ENCODE measurements at places on chromosomes 5 and 9.

DNA sequence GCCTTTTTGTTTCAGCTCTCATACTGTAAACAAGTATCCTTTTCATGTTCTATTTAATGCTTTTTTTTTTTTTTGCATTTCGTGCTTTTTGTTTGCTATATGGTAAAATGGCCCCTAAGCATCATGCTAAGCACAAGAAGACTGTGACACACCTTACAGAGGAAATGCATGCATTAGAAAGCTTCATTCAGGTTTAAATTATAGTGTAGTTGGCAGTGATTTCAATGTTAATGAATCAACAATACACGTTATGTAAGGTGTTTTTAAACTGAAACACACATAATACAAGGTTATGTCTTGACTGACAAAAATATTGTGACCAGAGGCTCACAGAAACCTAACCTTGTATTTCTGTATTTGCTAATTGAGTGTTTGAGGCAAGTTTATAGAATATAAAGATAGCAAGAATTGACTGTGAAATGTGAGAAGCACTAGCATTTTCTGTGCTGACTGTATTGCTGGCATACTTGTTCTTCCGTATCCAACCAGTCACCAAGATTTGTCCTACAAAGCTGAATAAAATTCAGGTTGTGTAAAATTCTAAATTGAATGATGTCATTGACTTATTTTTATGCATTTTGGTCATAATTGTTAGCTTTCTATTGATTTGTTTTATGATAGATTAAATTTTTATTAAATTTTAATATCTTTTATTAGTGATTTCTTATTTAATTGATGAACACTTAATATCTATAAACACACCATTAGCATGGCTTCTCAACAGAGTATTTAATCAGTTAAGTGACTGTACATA lies 4.1 kb downstream of the CFAP95 start:
- DNase-seq, result no peak

GRCh38 chr5:98749046-98749445 lies 24.4 kb upstream of the RGMB start:
- no peak for DNase-seq

GRCh38 chr5:171336521-171337209 lies 27.6 kb downstream of the TLX3 start:
- no peak for DNase-seq

- no peak for DNase-seq
Measured at GRCh38 chr5:170486371-170486770, 17.4 kb upstream of the KCNIP1 start.

DNA sequence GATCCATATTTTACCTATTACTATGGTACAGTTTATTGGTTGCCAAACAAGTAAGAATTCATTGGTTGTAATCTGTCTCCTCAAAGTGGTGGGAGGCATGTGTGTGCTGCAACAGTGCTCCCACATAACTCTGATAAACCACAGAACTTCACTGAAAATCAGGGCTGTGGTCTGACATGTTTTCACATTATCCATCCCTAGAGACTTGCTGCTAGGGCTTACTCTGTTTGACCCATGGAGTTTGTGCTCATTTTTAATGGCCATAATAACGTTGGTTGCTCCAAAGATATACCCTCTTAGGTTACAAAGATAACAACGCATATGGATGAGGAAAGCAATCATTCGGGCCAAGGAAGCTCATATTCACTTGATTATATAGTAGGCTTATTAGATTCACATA lies 37.0 kb downstream of the HACD4 start:
- DNase-seq, result no peak

GRCh38 chr9:113635586-113635985 lies 172.1 kb downstream of the RGS3 start:
- no peak for DNase-seq

DNA sequence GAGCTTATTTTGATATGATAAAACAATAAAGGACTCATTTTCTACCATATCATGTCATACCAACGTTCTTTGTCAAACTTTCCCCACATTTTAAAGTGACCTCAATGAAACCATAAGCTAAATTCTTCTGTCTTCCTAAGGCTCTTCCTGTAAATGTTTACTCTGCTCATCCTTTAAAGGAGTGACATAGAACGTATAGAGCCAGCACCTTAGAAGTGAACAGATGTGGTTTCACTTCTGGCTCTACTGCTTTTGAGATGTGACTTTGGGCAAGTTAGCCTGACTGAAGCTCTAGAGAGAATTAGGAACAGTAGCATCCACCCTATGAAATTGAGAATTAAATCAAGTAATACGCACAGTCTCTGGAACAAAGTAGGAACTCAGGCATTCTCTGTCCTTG lies 24.1 kb downstream of the SAR1B start:
- no peak for DNase-seq

- no peak for DNase-seq
Measured at GRCh38 chr5:176809544-176810080, 747 bp upstream of the UNC5A start.

GRCh38 chr5:10130881-10131280 lies 118.8 kb downstream of the ATPSCKMT start:
- no peak for DNase-seq

DNA sequence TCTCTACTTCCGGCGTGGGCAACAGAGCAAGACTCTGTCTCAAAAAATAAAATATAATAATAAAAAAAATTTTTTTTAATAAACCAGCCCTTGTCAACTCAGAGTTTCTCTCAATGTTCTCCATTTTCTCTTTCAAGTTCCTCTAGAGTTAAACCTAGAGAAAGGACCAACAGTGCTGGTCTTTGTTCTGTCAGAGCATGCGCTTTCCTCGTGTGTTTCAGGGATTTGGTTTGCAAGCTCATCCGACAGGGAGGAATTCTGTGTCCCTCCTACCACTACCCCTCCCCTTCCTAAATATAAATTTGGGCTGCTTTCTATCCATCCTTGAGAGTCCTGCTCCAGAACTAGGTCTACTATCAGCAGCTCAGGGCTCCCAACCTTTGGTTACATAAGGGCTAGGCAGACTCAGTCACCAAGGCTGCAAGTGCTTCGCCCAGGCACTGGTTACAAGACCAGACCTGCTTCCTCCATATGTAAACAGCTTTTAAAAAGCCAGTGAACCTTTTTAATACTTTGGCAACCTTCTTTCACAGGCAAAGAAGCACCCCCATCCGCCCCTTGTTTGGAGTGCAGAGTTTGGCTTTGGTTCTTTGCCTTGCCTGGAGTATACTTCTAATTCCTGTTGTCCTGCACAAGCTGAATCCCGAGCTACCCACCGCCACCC lies 13.5 kb downstream of the SETX start:
- no peak for DNase-seq

- DNase-seq, result no peak
Measured at GRCh38 chr5:155050384-155051019, 36.9 kb downstream of the KIF4B start.

DNA sequence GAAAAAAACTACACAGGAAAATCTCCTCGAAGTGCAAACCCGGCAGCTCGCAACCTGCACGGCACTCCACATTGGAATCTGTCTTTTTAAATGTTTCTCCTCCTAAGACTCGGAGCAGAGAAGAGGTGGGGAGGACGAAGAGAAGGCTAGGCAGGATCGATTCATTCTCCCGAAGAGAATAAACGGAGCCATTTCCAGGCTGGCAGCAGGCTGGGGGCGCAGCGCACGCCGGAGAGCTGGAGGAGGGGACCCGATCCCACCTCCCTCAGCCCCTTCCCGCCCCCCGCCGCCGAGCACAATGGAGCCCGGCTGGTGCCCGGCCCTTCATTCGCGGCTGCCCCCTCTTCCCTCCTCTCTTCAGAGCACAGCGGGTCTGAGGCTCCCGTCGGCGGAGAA lies 628 bp downstream of the HOMER1 start:
- no peak for DNase-seq

- no peak for DNase-seq
Measured at GRCh38 chr5:168328814-168329213, 37.4 kb downstream of the WWC1 start.

- no peak for DNase-seq
Measured at GRCh38 chr5:30768056-30768690, 425.3 kb upstream of the CDH6 start.

DNA sequence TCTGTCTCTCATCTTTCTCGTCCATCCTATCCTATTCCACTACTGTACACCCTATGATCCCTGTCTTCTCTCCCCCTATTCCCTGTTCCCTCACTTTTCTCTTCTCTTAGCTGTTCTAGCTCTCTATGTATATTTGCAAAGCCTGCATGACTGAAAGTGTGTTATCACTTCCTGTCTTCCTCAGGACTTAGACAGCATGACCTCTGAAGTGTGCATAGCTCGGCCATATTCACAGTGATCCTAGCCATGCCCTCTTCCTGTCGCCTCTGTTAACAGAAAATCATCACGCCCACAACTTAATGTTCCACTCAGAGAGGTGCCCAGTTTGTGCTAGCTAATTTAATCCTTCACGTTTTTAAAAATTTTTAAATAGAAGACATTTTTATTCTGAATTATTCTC lies 35.8 kb upstream of the CDH6 start:
- no peak for DNase-seq

DNA sequence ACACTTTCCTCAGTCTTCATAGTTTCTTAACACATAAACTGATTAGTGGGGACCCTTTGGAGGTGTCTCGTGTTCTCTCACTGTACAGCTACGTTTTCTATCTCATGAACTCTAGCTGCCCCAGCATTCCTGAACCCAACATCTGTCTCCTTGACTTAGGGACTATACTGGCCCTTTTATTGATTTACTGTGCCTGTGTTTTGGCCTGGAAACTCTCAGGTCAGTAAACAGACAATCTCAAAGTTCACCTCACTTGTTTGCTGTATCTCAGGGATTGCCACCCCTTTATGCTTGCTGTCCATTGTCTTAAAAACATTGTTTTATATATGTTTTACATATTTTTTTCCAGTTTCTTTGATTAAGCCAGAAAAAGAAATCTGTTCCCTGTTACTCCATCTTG lies 222.8 kb downstream of the FAM170A start:
- DNase-seq, result no peak

DNA sequence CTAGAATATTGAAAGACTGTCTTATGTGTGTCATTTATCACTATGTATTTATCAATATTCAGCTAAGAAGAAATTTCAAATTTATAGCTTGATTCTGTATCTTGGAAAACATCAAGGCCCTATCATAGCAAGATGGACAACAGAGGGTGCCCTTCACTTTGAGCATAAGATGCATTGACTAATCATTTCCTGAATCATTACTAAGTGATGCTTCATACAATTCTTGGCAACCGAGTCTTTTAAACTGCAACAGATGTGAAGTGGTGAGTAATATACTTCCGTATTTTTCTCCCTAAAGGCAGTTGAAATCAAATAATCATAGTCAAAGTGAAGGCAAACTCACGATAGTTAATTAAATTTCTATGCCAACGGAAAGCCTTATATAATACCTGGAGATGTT lies 318.6 kb upstream of the RGMB start:
- DNase-seq, result no peak

DNA sequence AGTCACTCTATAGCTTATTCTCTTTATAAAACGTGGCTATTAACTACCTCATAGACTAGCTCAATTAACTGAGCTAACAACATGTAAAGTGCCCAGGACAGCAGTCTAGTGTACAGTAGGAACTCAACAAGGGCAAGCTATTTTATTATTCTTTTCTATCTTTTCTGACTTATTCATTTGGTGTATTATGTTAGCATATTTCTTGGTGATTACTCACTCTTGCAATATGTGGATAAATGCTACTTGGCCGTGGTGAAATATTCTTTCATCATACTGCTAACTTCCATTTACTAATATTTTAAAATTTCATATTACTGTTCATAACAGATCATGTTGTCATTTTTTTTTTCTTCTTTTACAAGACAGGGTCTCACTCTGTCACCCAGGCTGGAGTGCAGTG lies 4.9 kb downstream of the SLC25A51 start:
- no peak for DNase-seq

DNA sequence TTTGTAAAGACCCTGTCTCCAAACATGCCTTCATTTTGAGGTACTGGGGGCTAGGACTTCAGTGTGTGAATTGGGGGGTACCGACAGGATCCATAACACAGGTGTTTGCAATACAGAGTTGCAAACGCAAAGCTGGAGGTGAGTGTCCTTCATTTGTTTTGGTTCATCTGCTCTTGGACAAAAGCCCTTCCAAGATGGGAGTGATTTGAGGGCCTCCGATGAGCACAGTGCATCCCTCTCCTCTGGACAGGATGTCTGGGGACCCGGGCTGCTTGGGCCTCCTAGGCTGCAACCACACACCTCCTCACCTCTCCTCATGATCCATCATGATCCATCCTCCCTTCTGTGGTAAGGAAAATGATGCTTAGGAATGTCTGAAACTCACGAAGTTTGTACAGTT lies 23.8 kb downstream of the FGD3 start:
- no peak for DNase-seq

- DNase-seq, result no peak
Measured at GRCh38 chr5:100889165-100889743, 13.8 kb downstream of the ST8SIA4 start.

- no peak for DNase-seq
Measured at GRCh38 chr5:82072138-82072537, 100.3 kb downstream of the ATG10 start.

- no peak for DNase-seq
Measured at GRCh38 chr5:58475404-58475803, 15.5 kb upstream of the PLK2 start.

DNA sequence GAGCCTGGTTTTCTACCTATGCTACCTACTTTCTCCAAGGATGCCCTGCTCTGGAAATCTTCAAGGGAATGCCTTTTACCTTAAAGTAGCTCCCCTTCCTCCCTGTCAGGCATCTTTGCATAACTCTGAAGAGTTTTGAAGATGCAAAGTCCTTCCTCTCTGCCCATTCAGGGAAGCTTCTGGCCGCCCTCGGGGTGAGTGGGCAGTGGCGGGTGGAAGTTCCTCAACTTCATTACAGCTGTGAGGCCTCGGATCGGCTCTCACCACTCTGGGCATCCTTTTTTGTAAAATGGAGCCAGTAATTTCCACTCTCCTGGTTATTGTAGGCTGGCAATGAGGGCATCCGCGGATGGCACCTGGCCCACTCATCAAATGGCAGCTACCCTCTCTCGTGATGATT lies 31.7 kb upstream of the STXBP1 start:
- no peak for DNase-seq

GRCh38 chr5:4700069-4700468 lies 440.1 kb upstream of the ADAMTS16 start:
- DNase-seq, result no peak

GRCh38 chr5:156356238-156356637 lies 29.3 kb downstream of the SGCD start:
- no peak for DNase-seq

GRCh38 chr9:88458716-88459465 lies 70.6 kb downstream of the SPIN1 start:
- DNase-seq, result no peak

- DNase-seq, result no peak
Measured at GRCh38 chr5:108884736-108885135, 137.0 kb downstream of the FER start.

GRCh38 chr9:91733006-91733624 lies 216.9 kb downstream of the ROR2 start:
- no peak for DNase-seq

DNA sequence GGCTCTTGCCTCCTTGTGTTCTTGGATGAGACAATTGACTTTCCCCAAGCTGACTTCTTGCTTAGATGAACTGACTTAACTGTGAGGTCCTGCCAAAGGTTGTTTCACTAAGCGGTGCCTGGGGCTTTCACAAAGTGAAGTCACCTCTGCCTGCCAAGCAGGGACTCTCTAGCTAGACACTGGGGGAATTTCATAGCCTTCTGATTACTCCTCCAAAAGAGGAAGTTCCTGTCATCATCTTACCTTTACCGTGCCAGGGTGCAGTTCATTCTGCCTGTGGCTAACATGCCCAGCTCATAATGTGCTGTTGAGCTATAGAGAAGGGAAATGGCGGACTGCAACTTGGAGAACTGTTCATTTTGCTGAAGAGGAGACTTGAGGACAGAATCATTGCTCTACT lies 472.0 kb upstream of the WWC1 start:
- no peak for DNase-seq

Measured in stimulated activated CD8-positive, alpha-beta memory T cell treated with anti-CD3 and anti-CD28 coated beads, Interleukin-4, amount 100 ng/mL, for 1 hour (primary cell).